Right renal pelvis (tissue), 4 donors: ENCODE measurements at places on chromosomes 5 and 9. TPM values are rescaled to one million over a fixed set of nuclear protein-coding genes. Genes with fewer than 3 reads are reported as not detected.

The IFNE gene
- polyA plus RNA-seq: 0.31 TPM

The IL9 gene
- polyA plus RNA-seq: not detected

The PCDHGC5 gene
- polyA plus RNA-seq: 0.11 TPM

The FGF1 gene
- 25.0 TPM for polyA plus RNA-seq

The LECT2 gene
- 2.7 TPM for polyA plus RNA-seq
